ENCODE measurements at places on chromosomes 6 and 20. TPM values are rescaled to one million over a fixed set of nuclear protein-coding genes. Genes with fewer than 3 reads are reported as not detected.

The ANGPT4 gene
- 0.05 TPM for total RNA-seq

The PHF10 gene
- 22.1 TPM for total RNA-seq

The HSPA1L gene
- 0.11 TPM for total RNA-seq

The TMC2 gene
- not detected for total RNA-seq

The KCNK16 gene
- total RNA-seq = not detected

The MEI4 gene
- total RNA-seq = not detected

The NT5E gene
- total RNA-seq = 68.9 TPM

The PLN gene
- 0.08 TPM for total RNA-seq

The TP53TG5 gene
- 1.1 TPM for total RNA-seq

The VSX1 gene
- total RNA-seq = not detected

The GJA10 gene
- total RNA-seq = not detected

The PRSS35 gene
- total RNA-seq = 0.23 TPM

The BPIFA1 gene
- total RNA-seq = not detected

The FAM83C gene
- total RNA-seq = not detected

The STX11 gene
- total RNA-seq = 0.08 TPM

The ETV7 gene
- 0.23 TPM for total RNA-seq

The SNX21 gene
- 89.5 TPM for total RNA-seq

The ZBTB46 gene
- 1.4 TPM for total RNA-seq

The ARFGEF3 gene
- total RNA-seq = 1.3 TPM

The PGC gene
- not detected for total RNA-seq

The SRMS gene
- not detected for total RNA-seq

The FAM209A gene
- not detected for total RNA-seq

The PIGT gene
- 105 TPM for total RNA-seq

The HLA-DRB5 gene
- 40.9 TPM for total RNA-seq

The GNRH2 gene
- total RNA-seq = 0.94 TPM

The CASS4 gene
- 0.03 TPM for total RNA-seq

The CSTF1 gene
- 39.5 TPM for total RNA-seq

The SEMG1 gene
- not detected for total RNA-seq

The ECHDC1 gene
- total RNA-seq = 36.6 TPM

The COL11A2 gene
- total RNA-seq = 7.6 TPM

The MOXD1 gene
- total RNA-seq = 4.1 TPM

The TMEM200A gene
- 1.1 TPM for total RNA-seq

The ENPP4 gene
- 0.93 TPM for total RNA-seq

The RAB44 gene
- 0.11 TPM for total RNA-seq

The TPD52L1 gene
- 44.5 TPM for total RNA-seq

The NKX2-4 gene
- 5.5 TPM for total RNA-seq

The GSTA1 gene
- total RNA-seq = not detected

The B3GALT4 gene
- 1.1 TPM for total RNA-seq

The WFDC12 gene
- not detected for total RNA-seq

The C20orf141 gene
- total RNA-seq = not detected

The UBD gene
- 1.4 TPM for total RNA-seq

The ZNF343 gene
- 13.9 TPM for total RNA-seq

The TCFL5 gene
- total RNA-seq = 19.8 TPM

The CLPSL2 gene
- not detected for total RNA-seq
